ENCODE measurements at places on chromosomes 4 and X.

DNA sequence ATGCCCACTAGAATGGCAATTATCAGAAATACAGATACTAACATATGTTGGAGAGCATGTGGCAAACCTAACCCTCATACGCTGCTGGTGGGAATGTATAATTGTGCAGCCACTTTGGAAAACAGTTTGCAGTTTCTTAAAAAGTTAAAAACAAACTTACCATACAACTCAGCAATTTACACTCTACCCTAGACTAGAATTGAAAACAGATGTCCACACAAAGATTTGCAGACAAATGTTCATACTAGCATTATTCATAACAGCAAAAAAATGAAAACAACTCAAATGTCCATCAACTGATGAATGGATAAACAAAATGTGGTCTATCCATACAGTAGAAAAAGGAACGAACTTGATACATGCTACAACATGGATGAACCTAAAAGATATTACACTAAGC, 64.4 kb downstream of the SLC9A7 start:
- DNase-seq: peak; percentile 16

- peak; percentile 90 for DNase-seq
These were observed 398.5 kb downstream of the GPM6A start for GRCh38 chr4:175413561-175413960.

- no peak for DNase-seq
These were observed 4.5 kb upstream of the APELA start for GRCh38 chr4:164872481-164872880.

DNA sequence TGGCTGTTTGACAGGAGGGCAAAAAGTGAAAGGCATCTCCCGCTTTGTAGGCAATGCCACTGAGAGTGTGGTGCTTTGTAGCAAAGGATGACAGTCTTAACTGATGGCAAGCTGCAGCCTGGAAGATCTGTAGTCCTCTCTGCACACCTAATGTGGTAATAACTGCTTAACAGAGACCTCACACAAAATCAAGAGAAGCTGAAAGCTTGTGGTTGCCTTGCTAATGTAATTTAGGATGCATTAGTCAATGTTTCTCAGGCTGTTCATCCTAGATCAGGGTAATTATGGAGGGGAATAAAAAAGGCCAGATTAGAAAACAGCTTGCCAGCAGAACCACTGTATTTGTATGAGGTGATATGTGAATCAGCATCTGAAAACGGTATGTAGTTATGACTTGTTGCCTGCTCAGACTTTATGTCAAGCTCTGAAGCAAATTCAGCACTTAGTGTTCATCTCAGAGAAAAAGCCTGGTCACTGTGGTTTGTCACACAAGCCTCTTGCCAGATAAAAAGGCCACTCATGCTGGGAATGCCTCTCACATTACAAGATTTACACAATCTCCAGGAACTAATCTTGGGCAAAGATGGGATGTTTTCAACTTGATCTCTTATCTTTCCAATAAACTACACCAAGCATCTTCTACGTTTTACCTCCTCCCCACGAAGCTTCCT, 130.8 kb downstream of the ENOX2 start:
- peak; percentile 46 for DNase-seq

GRCh38 chr4:103075894-103076746, 441 bp downstream of the SLC9B2 start:
- DNase-seq: peak; percentile 64

GRCh38 chr4:154983714-154984113, 202.6 kb downstream of the RBM46 start:
- no peak for DNase-seq

DNA sequence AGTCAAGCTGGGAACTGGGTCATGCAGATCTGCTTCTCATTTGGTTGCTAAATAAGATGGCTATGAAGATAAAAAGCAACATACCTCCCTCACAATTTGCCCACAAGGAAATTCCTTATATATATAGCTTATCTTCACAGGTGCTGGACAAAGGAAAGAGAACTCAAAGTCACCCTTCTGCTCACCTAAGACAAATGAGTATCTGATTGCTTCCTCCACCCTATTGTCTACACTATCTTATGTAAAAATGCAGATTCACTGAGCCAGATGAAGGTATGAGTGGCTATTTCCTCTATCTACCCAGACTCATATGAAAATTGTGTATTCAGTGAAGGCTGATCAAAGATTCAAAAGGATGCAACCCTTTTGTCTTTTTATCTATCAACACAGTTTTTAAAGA, 50.8 kb downstream of the CHM start:
- no peak for DNase-seq

GRCh38 chr4:113610537-113610936, 151.0 kb downstream of the CAMK2D start:
- no peak for DNase-seq

DNA sequence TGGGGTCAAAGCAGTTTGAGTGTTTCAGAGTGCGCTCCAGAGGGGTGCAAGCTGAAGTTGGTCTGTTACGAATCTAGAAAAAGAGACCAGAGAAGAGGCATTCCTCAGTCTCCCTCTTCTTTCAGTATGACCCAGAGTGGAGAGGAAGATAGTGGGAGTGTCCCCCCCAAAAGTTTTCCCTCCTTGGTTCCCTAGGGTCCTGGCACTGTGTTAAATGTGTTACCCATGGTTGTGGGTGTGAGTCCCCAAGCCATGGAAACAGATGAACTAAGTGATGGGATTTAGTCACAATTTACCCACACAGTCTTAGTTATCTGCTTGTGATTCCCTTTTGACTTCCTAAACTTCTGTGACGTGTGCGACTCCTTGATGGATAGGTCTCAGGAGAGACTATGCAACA, 27.0 kb upstream of the NAF1 start:
- DNase-seq: no peak

DNA sequence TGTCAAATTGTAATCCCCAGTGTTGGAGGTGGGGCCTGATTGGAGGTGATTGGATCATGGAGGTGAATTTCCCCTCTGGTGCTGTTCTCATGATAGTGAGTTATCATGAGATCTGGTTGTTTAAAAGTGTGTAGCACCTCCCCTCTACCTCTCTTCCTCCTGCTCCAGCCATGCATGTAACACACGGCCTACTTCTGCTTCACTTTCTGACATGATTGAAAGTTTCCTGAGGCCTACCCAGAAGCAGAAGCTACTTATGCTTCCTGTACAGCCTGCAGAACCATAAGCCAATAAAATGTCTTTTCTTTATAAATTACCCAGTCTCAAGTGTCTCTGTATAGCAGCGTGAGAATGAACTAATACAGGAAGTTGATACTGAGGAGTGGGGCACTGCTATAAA, 61.7 kb upstream of the DDX60 start:
- DNase-seq: no peak

- DNase-seq: peak; percentile 41
These were observed 55.4 kb upstream of the GPR78 start for GRCh38 chr4:8524595-8525382.

DNA sequence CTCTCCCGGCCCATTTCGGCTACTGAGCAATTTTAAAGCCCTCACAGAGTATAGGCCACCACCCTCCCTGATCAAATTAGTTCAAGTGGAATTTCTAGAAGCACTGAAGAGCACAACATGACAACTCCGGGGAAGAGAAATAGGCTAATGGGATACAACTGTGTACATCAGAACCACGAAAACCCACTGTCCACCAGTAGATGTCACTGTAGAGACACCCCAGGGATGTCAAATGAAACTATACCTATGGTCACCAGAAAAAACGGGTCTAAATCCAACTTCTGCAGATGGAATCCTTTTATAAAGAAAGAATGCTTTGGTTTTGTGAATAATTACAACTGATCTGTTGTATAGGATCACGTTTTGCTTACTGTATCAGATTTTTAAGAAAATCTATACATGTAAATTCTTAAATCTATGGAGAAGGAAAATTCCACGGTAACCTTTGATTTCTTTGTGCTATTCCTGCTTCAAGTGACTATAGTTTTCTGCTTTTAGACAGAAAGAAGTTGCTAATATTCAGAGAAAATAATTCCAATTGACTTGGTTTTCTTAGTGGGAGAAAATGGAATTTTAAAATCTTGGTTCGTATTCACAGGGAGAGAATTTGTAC, 29.5 kb upstream of the MAP3K15 start:
- DNase-seq: peak; percentile 61

GRCh38 chr4:66974665-66975064, 570.6 kb downstream of the CENPC start:
- DNase-seq: no peak

DNA sequence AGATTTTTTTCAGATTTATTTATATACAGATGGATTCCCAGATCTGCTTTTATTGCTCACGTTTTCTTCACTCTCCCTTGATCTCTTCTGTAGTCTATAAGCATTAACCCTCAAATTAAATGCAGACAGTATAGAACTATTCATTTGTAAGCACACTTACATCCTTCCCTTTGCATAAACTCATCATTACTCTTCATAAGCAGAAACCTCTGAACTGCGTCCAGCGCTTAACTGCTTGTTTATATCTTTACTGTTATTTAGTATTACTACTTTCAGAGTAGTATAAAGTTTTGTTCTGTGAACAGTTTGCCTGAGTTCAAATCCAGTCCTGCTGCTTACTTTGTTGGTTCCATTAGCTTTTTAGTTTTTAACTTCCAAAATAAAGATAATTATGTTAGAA, 132.9 kb downstream of the STIM2 start:
- no peak for DNase-seq

DNA sequence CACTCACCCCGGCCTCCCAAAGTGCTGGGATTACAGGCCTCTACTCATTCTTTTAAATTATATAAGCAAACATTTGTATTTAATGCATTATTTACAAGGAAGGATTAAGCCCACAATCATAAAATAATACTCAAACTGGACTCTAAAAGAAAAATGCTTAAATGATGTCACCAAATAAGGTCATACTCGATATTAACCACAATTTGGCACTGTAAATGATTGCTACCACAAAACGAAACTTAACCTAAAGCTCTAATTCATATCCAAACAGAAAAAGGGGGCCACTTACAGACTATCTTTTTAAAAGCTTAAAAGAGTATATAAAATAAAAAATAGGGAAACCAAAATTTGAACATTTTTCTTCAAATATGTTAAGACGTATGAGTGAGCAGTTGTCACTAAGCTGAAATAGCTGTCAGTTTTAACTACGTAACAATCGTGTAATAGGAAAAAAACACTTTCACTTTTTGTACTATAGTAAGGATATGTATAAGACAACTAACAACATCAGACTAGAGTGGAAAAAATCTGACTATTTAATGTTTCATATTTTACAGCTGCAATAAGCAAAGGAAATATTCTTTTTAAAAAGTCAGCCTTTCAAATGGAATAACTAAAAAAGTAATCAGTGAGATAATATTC, 108.2 kb upstream of the GPR34 start:
- no peak for DNase-seq

- no peak for DNase-seq
These were observed 19.1 kb upstream of the HSFX4 start for GRCh38 chrX:149910178-149910695.

DNA sequence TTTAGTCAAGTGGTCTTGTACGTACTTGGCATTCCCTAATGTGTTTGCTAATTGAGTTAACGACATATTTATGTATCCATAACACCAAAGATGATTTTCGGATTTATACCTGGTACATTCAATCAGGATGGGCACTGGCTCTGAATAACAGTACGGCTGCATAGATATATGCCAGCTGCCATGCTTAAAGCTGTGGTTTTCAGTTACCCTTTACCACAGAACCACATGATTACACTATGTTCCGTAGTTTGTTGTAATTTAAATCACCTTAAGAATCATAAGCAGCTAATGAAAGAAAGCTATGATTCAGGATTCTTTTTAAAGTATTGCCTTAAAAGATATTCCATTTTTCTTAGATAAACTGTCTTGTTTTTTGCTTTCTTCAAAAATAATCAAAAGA, 53.6 kb downstream of the FIP1L1 start:
- DNase-seq: no peak

GRCh38 chrX:2793752-2794151, 35.0 kb upstream of the GYG2 start:
- no peak for DNase-seq

DNA sequence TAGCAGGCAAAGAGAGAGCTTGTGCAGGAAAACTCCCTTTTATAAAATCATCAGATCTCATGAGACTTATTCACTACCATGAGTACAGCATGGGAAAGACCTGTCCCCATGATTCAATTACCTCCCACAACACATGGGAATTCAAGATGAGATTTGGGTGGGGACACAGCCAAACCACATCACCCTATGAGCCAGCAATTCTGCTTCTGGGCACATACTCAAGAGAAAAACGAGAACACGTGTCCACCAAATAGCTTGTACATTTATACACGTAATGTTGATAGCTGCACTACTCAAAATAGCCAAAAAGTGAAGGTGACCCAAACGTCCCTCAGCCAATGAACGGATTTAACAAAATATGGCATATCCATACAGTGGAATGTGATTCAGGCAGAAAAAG, 94.5 kb upstream of the DHRSX start:
- DNase-seq: peak; percentile 64

DNA sequence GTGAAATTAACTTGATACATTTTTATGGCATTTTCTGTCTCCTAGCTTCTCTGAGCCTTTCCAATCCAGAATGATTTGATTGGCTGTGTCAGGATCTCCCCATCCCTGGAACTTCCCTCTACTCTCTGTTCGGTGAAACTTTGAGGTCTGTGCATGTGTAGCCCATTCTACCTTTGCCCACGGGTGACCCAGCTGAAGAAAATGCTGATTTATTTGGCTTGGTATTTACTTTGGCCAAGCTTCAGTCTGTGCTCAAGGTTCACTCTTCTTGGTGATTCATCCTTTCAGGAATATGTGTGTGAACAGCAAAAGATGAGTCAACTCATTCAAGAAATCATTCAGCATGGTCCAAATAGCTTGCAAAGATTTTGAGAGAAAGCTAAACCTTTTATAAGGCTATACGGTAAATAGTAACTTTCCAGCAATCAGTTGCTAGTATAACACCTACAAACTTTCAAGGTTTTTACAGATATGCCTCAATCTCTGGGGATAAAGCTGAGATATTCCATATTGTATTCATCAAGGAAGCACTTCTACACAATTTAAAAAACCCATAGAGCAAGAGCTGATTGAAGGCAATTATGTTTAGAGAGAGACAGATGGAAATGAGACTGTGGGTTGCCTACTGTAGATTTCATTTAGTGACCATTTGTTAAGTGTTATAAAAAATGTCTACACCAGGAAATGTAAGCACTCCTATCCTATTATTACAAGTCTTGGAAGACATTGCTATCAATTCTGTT, 233.9 kb upstream of the CXXC4 start:
- peak; percentile 90 for DNase-seq

- peak; percentile 46 for DNase-seq
These were observed 829 bp downstream of the ELOVL6 start for GRCh38 chr4:110197529-110198042.

Measured in fibroblast of upper back skin (primary cell).